Glomerular endothelial cell (primary cell): ENCODE measurements at places on chromosomes 13 and 19. TPM values are rescaled to one million over a fixed set of nuclear protein-coding genes. Genes with fewer than 3 reads are reported as not detected.

The CYP4F22 gene
- total RNA-seq = 0.06 TPM in 1 of 2 replicates, not detected in the other

The CD37 gene
- total RNA-seq = not detected in 2 replicates

The MYH14 gene
- total RNA-seq = 0.99 and 1.2 TPM in 2 replicates

The SIGLEC5 gene
- total RNA-seq = 0.93 TPM in 1 of 2 replicates, not detected in the other

The RNU6-9 gene
- total RNA-seq = not detected in 2 replicates

The KIR2DL4 gene
- total RNA-seq = 0.41 TPM in 1 of 2 replicates, not detected in the other

The ZIC2 gene
- not detected in 2 replicates for total RNA-seq

The UBE2L5 gene
- total RNA-seq = 0.18 TPM in 1 of 2 replicates, not detected in the other

The ZNF229 gene
- 5.9 and 10.2 TPM in 2 replicates for total RNA-seq

The CERS1 gene
- 10.9 and 12.3 TPM in 2 replicates for total RNA-seq

The CTU1 gene
- total RNA-seq = 17.1 and 19.3 TPM in 2 replicates

The CD33 gene
- not detected in 2 replicates for total RNA-seq

The PRKCG gene
- 0.06 TPM in 1 of 2 replicates, not detected in the other for total RNA-seq

The F2RL3 gene
- total RNA-seq = 12.4 and 79.1 TPM in 2 replicates

The RPS16 gene
- 802 and 1,288 TPM in 2 replicates for total RNA-seq

The CRX gene
- not detected in 2 replicates for total RNA-seq

The ZNF66 gene
- 2.5 and 5.3 TPM in 2 replicates for total RNA-seq

The CYP4F2 gene
- not detected in 2 replicates for total RNA-seq

The MCF2L gene
- total RNA-seq = 2.4 and 23.4 TPM in 2 replicates

The KLF16 gene
- 25.1 and 35.6 TPM in 2 replicates for total RNA-seq

The ZNF253 gene
- total RNA-seq = 6.7 and 8.3 TPM in 2 replicates

The GRK1 gene
- total RNA-seq = not detected in 2 replicates
